Activated CD4-positive, alpha-beta T cell treated with anti-CD3 and anti-CD28 coated beads for 24 hours (primary cell): ENCODE measurements at places on chromosomes 5 and 9.

- DNase-seq: no peak
Measured at GRCh38 chr5:161598686-161599085, 52.2 kb upstream of the GABRB2 start.

- no peak for DNase-seq
Measured at GRCh38 chr9:14011799-14012560, 302.0 kb downstream of the NFIB start.

GRCh38 chr9:115167175-115167574 is 49.2 kb upstream of the TNC start:
- DNase-seq: no peak

GRCh38 chr5:78320401-78320800 is 25.9 kb upstream of the AP3B1 start:
- DNase-seq: no peak

DNA sequence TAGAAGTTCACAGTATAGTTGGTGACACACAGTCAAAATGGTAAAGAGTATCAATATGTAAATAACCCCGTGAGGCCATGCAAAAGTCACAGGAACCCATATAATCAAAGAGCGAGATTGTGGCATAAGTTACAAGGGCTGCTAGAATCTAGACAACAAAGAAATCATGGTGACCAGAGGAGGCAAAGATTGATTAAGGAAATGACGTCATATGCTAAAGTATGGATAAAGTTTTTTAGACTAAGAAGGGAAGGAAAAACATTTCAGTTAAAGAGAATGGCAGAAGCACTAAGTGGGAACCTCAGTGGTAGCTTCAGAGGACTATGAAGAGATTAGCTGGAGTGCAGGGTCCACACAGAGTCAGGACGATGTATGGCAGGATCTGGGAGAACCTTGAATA is 330.3 kb downstream of the NFIB start:
- no peak for DNase-seq

GRCh38 chr9:88312045-88312444 is 76.2 kb upstream of the SPIN1 start:
- DNase-seq: no peak

- no peak for DNase-seq
Measured at GRCh38 chr5:97167435-97167834, 15.6 kb downstream of the RIOK2 start.

DNA sequence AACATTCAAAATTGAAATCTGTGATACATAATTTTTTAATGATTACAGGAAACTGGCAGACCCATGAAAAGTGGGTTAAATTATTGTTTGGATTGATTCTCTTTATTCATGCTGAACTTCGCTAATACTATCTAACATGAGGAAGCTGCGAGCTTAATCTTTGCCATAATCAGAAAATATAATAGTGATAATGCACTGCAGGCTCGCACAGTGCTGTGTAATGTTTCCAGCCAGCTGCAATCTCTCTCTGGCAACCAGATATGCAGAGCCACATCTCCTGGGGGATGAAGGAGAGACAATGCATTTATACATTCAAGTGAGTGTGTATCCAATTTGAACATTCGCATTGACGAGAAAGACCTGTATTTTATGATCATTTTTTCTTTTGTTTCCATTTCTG is 669.7 kb upstream of the RGMB start:
- no peak for DNase-seq

- no peak for DNase-seq
Measured at GRCh38 chr5:93677359-93677891, 64.0 kb downstream of the POU5F2 start.

- no peak for DNase-seq
Measured at GRCh38 chr9:134460206-134460605, 134.0 kb downstream of the RXRA start.

DNA sequence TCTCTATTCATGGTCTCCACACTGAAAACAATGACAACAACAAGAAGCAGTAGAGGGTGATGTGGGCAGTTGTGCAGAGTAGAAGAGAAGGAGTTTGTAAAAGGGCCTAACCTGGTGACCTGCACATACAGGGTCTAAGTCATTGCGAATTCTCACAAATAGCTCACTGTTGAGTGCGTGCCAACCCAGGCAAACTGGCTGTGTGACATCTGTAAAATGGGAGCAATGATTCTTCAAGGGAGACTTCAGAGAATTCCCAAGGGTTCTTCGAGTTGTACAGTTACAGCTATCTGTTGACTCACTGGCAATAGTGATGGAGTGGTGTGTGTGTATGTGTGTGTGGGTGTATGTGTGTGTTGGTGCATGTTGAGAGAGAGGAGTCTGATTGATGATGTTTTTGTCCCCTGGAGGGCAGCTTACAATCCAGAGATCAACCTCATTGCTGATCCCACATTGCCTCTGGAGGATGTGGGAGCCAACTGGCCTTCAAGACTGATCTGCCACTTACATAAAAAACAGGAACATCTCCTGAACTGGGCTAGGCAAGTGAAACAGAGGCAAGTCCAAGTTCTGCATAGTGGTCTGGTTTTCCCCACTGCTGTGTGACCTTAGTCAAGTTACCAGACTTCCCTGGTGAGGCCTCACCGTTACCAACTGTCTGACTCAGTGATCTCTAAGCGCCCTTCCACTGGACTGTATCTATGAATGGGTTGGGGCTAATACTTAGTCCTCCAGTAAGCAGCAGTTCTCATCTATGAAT is 3.2 kb downstream of the FAT2 start:
- DNase-seq: no peak

DNA sequence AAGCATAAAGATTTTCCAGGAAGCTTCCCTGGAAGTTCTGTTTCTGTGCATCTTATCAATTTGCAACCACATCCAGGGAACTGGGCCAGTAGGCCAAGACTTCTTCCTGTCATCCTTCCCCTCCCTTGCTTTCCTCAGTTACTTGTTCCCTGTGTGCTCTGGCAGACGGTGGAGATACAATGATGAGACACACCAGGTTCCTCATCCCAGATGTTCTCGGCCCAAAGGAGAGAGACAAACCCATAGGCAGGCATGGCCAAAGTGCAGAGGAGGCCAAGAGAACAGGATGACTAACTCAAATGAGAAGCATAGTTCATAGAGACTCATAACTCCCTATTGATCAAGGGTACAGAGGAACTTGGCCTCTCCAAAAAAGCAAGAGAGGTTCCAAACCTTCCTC is 652.6 kb downstream of the CCDC171 start:
- DNase-seq: no peak

DNA sequence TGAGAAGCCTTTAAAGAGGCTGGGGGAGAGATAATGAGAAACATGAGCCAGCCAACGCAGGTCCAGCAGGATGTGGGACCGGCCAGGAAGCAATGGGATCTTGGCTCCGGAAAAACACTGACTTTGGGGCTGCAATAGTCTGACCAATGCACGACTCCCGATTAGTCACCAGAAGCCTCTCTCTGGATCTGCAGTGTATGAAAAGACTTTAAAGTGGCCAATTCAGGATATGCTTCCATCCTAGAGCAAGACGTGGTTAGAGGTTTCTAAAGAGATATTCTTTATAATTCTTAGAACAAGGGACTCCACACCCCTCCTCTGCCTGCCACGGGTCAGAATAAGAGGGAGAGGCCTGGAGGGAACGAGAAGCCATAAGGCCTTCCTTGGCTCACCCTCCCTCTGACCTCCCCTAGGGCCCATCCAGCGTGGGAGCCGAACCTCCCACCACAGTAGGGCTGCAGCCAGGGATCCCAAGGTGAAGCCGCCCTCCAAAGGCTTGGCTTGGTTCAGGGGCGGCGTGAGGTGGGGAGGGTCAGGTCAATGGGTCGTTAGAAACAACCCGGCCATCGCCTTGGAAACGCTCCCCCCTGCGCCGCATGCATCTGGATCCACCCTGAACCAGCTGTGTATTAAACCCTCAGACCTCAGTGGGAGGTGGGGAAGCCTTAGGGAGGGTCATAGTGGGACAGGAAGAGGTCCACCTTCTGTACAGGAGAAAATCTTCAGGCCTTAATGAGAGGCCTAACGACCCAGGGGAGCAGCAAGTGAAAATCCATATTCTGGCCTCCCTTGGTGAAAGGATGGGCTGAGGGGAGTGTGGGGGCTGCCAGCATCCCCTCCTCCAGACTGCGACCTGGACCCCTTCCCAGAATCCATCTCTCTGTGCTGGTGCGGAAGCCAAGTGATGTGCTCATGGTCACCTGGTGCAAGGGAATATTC is 11.1 kb downstream of the FGF1 start:
- DNase-seq: no peak

- no peak for DNase-seq
Measured at GRCh38 chr5:38672059-38672788, 115.8 kb upstream of the LIFR start.

DNA sequence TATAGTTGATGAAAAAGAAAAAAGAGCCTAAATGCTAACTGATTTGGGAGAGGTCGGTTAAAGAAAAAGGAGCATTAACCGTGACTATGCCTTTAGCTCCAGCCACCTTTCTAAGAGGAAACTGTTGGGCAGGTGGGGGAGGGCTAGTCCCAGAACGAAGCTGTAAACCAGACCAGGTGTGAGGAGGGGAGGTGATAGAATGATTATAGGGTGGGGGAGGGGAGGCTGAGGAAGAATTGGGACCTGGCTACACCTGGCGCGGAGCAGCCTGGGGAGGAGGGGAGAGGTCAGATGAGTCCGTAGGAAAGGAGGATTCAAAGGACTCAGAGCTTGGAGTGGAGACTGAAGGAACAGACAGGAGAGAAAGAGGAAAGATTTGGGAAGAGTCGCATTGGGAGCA is 73.4 kb downstream of the PHAX start:
- no peak for DNase-seq

DNA sequence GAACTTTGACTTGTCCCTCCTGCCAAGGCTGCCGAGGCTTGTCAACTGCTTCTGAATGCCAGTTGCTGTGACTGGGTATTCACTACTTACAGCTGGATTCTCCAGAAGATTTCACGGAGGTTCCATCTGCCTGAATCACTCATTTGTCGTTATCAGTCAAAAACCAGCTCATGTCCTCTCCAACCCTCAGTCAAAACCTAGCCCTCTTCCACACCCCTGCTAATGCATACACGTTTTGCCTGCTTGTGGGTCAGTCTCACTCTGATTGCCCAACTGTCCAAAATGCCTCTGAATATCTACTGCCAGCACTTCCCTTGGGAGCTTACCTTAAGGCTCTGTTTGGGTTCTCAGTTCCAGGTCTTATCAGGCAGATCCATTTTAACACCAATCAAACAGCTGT is 238.6 kb upstream of the TMEM161B start:
- no peak for DNase-seq

- DNase-seq: no peak
Measured at GRCh38 chr5:159005062-159005461, 94.7 kb downstream of the EBF1 start.

- DNase-seq: no peak
Measured at GRCh38 chr9:136220017-136220729, 15.2 kb upstream of the LHX3 start.

- no peak for DNase-seq
Measured at GRCh38 chr5:135739383-135739981, 95.0 kb upstream of the SLC25A48 start.

GRCh38 chr5:98483301-98483685 is 290.2 kb upstream of the RGMB start:
- no peak for DNase-seq

DNA sequence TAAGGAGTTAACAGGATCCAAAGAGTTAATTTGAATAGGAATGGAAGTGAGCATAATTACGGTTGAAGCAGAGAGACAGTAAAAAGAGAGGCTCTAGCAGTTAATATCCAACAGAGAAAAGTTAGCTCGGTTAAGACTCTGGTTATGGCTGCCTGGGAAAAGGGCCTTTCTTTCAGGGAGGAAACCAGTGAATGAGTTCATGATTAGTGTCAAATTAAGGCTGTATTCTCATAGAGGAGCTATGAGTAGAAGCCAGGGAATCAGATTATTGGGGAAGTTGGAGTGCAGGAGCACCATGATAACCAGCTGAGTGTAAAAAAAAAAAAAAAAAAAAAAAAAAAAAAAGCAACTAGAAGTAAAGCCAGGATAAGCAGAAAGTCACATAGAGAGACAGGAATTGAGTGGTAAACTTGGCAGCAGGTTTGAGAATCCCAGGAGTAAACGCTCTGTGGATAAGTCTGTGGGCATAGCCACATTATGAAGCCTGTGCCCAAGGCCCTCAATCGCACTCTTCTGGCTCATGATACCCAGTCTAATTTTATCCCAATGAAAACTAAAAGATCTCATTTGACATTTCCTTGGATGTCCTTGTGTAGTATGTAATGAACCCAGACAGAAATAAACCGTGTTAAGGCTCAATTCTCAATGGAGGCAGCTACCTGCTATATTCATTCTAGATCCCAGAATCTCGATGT is 372.6 kb upstream of the MPDZ start:
- no peak for DNase-seq

GRCh38 chr5:111975133-111975532 is 218.1 kb upstream of the NREP start:
- no peak for DNase-seq

GRCh38 chr5:151027961-151028479 is 7.6 kb downstream of the GPX3 start:
- no peak for DNase-seq

DNA sequence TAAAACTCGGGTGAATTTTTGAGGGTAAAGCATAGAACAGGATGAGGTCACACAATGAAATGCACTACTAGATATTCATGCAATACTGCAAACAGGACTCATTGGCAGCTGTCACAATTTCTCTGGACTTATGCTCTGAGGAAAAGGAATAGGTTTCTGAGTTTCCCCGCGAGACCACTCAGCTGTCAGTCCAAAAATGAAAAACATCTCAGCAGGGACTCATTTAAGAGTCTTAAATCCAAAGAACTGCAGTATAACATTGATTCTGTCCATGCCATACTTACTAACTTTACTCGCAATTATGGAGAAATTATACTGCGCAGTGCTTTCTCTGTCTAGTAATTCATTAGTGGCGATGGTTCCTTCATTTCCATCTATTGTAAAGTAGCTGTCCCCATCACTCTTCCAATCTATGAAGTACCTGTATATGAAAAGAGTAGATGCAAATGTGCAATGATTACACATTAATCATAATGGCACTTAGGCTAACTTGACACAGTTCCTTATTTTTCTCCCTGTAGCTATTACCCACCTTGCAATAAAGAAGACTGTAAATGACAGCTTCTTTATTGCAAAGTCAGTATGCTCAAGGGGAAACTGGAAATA is 1070.0 kb downstream of the CDH12 start:
- DNase-seq: no peak

GRCh38 chr5:147481376-147481775 is 28.5 kb downstream of the DPYSL3 start:
- DNase-seq: no peak
